ENCODE measurements at places on chromosomes 4 and X.

DNA sequence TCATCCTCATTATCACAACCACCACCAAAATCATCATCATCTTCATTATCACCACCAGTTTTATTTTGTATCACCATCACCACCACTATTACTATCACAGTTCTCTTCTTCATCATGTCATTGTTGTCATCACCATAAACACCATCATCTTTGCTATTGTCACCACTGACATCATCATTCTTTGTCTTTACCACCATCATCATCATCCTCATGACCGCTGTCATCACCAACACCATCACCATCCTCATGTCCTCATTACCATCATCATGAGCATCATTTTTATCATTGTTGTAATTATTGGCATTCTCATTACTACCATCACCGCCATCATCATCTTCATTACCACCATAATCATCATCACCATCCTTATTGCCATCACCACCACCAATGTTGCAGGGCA is 31.4 kb downstream of the EVC start:
- no peak for DNase-seq

DNA sequence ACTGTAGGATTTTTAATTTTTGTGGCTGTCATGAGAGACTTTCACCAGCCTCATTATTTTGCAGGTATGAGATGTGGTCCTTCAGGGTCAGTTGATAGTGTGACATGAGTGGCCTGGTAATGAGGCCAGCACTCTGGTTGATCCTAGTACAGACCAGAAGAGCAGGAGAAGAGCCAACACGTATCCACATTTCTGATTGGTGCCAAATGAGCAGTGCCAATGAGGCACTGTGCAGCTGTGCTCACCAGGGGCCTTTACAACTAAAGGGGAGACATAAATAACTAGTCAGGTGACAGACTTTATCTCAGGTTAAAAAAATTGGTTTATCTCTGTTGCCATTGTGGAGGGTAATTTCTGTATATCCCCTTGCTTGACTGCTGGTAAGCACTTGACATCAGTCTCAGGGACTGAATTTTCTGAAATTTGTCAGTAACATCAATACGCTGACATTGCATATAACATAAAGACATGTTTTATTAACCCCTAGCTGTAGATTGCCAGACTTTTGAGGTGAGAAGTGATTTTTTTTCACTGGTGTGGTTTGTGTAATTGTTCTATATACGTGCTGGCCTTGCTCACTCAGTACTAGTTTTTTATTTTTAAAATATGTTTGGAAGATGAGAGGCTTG is 101.2 kb downstream of the AFF1 start:
- DNase-seq: no peak

DNA sequence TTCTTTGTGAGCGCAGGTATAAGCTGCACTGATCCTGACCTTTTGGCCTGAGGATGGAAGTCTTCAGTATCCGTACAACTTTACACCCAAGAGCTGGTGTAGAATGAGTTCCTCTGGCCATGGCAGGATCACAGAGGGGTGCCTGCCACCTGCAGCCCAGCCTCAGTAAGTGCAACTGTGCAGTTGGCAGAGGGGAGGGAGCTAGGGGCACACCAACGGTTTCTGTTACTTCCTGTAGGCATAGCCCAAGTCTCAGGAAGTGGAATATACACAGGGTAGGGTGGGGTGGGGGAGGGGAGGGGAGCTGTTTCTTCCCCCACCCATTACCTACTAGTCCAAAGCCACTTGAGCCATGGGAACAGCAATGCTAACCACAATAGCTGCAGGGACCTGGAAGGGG is 85.4 kb upstream of the GBA3 start:
- no peak for DNase-seq

GRCh38 chr4:100348473-100348872 is 158.2 kb upstream of the DDIT4L start:
- no peak for DNase-seq

DNA sequence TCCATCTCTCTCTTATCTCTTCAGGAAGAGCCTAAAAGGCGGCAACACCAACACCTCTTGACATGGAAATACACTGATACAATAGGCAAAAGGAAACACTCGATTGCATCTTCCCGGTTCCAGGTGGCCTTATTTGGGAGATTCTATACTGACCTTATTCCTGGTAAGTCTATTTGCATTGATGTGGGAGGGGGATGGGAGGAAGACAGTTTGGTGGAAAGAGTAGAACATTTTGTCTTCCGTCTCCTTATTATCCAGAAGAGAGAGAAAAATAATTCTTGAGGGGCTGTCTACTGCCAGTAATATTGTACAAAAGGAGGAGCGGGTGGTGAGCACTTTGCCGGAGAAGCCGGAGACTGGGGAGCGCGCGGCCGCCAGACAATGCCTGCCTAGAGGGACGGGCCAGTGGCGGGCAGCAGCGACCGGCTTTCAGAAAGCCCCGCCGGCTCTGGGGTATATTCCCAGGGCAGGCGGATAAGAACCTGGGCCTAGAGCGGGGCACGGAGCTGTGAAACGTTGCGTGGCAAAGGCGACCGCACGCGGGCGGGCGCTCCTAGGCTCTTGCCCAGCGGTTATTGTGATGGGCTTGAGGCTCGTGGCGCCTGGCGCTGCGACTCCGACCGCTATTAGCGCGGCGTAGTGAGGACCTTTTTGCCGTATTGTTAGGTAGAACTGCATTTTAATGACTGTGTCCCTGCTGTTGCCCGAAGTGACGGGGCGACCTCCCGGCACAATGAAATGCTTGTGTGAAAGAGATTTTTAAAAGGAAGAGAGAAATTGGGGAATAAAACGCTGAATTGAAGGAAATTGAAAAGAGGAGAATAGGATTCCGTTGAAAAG is 518 bp downstream of the PRDM8 start:
- DNase-seq: no peak

DNA sequence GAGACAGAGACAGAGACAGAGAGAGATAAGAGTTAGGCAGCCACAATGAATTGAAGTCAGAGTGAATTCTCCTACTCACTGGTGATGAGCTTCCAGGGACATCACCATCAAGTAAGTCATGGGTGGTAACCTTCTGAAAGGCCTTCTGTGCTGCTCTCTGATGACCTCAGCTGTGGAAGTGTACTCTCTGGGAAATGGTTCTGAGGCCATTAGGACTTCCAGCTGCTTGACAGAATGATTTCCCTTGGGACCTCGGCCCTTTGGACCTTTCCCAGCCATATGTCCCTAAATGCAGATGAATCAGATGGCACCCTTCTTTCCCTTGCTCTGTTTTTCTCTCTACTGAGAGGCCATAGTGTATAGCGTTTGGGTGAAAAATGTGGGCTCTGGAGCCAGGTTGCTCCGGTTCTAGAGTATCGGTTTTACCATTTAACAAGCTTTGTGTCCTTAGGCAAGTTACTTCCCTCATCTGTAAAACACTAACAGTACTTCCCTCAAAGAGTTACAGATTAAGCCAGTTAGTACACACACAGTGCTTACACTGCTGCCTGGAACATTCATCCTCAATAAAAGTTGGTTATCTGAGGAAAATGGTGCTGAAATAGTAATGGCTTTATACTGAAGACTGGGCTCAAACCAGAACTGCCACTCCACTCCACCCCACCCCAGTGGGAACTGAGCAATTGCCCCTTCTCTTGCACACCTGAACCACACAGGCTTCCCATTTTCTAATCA is 7.6 kb downstream of the SEPTIN11 start:
- DNase-seq: no peak

DNA sequence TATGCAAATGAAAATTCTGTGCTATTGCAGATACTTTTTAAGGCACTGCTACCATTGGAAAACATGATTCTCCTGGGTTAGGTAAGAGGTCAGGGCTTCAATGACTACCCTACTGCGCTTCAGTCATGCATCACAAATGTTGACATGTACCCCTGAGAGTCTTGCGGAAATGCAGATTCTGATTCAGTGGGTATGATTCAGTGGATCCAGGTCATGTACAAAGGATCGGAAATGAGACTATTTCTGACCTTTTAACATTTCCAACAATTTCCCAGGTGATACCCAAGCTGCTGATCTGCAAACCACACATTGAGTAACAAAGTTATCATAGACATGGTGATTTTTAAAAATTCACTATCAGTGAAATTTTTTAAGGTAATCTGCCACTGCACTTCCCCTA is 62.6 kb downstream of the DDX53 start:
- DNase-seq: no peak

- no peak for DNase-seq
Observed at GRCh38 chr4:30073011-30073710, 647.0 kb upstream of the PCDH7 start.

DNA sequence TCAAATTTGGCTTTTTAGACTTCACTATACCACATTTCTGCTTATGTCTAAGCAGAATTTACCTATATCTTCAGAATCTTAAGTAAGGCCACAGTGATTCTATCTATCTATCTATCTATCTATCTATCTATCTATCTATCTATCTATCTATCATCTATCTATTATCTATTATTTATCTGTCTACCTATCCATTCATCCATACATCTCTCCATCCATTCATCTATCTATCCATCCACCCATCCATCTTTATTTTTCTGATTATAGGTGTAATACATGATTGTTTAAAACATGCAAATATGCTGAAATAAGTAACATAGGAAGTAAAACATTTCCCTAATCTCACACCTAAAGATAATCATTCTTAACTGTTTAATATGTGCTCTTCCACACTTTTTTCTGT is 18.8 kb downstream of the ADGRG4 start:
- no peak for DNase-seq

DNA sequence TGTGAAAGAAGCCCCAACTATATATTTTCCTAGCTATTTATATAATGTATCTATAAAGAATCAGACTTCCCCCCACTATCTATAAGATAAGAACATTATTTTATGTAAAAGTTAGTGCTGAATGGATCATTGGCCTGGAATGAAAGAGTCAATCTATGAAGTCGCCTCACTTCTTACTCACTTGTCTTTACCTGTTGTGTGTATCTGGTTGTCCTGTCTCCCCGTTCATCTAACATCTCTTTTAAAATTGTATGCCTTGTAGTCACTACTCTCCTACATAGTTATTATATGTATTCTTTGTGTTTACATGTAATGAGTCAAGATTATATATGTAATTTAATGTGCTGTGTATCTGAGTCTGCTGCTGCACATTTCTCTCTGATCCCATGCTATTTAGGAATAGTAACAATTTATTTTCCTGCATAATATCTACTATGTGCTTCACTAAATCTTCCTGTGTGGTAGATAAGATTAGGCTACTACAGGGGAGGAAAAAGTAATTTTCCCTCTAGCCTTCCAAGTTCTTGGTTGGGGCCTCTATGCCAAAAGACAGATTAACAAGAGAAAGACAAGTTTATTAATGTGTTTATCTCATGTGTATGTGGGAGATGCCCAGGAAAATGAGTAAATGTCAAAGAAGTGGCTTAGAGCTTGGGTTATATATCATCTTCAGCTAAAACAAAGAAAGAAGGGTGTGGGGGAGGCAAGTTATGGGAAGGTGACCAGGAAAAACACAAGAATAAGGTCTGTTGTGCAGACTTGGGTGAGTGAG is 77.6 kb upstream of the FRMPD4 start:
- no peak for DNase-seq

GRCh38 chrX:103999234-103999633 is 14.3 kb downstream of the H2BW1 start:
- DNase-seq: no peak
